T-cell (primary cell): ENCODE measurements at places on chromosomes 6 and 20.

DNA sequence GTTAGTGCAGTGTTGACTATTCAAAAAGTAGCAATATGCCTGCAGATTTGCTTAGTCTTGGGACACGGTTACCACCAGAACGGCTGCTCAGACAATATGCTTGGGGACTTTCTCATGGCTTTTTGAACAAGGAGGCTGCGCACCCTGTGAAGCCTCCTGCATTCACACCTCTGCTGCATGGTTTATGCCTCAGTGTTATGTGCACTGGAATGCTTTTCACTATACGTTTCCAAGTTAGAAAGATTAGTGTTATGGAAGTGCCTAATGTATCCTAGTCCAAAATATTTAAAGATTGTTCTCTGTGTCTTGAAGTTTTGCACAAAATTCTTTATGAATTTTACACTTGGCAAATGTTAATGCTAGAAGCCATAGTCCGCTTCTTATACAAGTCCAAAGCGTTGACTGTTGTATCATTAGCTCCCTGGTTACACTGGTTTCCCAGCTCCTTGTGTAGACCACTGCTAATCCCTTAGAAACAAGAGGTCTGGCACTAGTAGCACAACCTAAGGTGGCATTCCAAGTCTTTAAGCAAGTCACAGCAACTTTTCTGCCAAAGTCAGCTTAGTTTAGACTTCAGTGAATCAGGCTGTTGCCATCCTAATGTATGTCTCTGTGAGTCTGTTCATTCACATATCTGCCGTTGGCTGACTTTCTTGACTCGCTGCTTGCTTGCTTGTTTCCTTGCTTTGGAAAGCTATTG is 26.3 kb upstream of the SLC22A1 start:
- DNase-seq, result no peak

DNA sequence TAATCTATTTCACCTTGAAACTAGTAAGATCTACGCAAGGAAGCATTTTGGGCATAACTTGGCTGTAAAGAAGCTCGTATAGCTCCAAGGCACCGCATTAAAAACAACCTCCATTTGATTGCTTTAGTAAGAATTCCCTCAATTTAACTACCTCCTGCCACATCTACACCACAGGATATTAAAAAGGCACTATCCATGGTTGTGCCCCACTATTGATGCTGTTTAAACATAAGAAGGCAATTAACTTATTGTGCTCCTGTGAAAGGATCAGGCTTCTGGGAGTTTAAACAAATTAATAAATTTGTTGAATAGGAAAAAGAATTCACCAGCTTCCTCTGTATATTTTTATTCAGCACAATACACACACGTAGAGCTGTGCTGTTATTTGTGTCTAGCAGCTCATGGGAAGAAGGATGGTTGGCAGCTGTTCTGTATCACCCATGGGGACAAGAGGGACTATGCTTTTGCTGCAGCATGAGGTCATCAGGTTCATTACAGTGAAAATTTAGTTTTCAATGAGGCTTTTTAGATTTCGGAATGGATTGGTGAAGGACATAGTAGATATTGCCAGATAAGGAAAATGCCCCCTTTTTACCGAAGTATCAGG is 513.3 kb downstream of the HAO1 start:
- DNase-seq, result no peak

- no peak for DNase-seq
Observed at GRCh38 chr6:155004017-155004416, 8.9 kb downstream of the TIAM2 start.

DNA sequence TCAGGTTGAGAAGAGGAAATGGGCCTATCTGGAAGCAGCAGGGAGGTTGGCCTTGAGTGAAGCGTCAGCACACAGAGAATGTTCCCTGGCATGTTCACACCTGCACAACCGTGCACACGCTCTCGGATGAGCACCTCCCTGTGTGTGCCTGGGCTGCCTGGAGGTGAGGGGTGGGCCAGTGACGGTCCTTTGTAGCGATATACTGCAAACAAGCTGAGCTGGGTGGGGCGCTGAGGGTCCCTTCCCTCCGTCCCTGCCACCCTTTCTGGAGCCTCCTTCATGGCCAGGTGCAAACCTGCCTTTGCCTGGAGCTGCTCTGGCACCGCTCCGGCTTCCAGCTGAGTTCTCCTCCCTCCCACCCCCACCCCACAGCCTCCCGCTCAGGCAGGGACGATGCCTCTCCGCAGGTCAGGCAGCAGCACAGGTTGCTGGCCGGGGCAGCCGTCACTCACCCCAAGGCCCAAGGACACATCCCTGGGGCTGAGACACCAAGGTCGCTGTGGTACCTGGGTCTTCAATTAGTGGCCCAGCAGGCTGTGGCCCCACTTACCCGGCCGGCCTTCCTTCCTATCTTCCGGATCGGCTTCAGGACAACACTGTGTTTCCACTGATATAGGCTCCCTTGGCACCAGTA is 111.6 kb downstream of the ERMARD start:
- no peak for DNase-seq

DNA sequence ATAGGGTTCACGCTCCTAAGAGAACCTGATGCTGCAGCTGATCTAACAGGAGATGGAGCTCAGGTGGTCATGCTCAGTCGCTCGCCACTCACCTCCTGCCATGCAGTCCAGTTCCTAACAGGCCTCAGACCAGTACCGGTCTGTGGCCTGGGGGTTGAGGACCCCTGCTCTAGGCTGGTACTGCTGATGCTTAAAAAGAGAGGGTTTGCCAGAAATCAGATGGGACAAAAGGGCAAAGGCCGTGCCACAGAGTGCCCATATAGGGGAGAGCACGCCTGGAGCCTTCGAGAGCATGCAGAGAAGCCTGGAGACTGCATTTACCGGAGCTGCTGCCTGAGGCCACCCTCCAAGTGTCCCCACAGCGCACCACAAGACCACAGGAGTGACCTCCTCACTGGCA is 75.5 kb downstream of the PTPN1 start:
- no peak for DNase-seq
